Amniotic stem cell (primary cell): ENCODE measurements at places on chromosomes 1 and 21.

- peak; percentile 88 for DNase-seq
These were observed 12.5 kb upstream of the SPSB1 start for GRCh38 chr1:9280015-9280860.

GRCh38 chr1:14822493-14822892 lies 224.0 kb downstream of the KAZN start:
- no peak for DNase-seq

DNA sequence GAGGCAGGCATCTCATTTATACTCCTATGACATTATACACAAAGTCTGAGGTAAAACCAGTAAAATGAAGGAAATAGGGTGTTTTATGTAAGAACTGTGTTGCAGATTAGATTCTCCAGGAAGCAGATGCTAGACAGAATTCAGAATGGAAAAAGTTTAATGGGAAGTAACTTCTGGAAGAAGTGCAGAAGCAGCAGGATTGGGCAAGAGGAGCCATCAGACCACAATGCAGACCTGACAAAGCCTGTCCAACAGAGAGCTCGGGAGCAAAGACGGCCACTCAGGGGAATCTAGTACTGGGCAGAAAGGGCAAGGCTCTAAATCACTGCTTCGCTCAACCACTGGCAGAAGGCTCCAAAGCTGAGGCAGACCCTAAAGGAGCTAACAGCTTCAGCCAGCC lies 33.7 kb downstream of the FBXO42 start:
- no peak for DNase-seq

DNA sequence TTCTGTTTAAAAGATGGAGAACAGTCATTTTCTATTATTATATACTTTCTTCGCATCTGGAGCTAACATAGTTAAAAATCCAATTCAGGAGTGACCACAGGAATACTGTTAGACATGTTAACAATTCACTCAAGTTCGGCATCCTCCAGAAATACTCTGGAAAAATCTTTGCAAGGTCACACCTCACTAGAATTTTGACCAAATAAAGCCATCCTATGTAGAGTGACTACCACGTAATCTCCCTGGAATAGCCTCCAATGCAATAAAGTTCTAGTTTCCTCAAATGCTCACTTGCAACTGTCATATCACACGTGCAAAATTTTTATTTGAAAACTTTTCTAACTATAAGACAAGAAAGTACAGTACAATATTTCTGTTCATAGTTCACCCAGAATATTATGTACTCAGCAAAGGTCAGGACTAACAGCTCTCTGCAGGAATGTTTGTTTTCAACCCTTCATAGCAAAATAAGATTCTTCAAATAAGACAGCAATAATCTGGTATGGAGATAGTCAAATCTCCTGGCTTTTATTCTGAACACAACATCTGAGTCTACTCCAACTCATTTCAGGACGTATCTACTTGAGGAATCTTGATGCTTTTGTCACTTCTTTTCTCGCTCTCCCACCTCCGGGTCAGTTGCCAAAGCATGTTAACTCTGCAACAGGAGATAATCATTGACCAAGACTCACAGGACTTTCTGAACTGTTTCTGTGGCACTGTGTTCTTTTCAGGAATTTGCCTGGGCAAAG lies 82.6 kb downstream of the GDAP2 start:
- no peak for DNase-seq

DNA sequence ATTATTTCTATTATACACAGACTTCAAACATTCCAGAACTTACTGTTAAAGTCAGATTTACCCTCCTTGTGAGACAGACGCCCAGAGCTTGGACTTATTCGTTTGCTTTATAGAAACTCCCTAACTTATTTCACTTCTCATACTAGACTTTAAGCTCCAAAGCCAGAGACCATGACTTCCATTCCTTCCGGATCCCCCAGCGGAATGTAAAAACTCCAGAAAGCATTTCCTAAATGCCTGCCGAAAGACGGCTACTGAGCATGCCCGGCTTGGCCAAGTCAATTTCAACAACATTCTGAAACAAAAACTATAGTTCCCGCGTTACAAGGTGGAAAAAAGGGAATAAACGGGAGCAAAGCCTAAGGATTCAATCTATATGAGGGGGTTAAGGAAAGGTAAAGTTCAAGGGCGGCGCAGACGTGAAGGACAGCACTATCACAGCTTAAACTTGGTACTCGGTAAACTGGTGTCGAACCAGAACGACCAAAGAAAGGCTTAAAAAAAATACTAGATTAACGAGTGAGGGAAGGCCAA lies 1.1 kb downstream of the USP48 start:
- DNase-seq, result peak; percentile 32

GRCh38 chr1:245216366-245217115 lies 61.8 kb downstream of the KIF26B start:
- DNase-seq, result no peak

GRCh38 chr1:112957133-112957812 lies 1.3 kb upstream of the SLC16A1 start:
- peak; percentile 56 for DNase-seq

DNA sequence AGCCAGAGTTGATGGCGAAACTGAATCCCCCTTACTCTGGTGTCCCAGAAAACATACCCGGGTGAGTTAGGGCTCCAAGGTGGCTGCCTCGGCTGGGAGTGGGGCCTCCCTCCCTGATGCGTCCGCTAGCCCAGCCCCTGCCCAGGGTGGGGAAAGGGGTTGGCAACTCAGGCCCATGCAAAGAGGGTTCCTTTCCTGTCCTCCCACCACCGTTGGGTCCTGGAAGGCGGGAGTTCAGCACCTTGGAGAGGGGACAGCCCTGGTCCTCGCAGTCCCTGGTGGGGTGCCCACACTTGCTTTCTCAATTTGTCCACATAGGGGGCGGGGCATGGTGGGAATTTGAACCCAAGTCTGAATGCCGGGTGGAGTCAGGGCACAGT lies 6.1 kb downstream of the SRM start:
- DNase-seq, result no peak

DNA sequence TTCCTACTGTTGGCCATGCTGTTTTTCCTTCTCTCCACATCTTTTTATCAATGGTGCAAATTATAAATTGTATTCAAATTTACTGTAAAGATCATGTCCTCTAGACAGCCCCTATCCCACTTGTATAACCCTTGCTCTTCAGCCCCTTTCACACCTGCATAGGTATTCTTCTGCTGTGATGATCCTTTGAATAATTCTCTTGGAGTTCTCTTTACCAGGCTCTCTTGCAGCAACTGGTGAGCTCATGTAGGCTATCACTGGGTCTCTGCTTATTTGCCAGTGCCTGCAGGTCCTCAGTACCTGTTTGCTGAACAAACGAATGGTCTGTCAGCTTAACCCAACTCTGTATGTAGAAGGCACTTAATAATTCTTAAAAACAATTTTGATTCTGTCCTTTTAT lies 8.2 kb downstream of the PTPRC start:
- no peak for DNase-seq

GRCh38 chr1:114176366-114176765 lies 22.7 kb upstream of the SYT6 start:
- no peak for DNase-seq

GRCh38 chr1:17136936-17137335 lies 17.7 kb upstream of the PADI2 start:
- DNase-seq, result no peak

DNA sequence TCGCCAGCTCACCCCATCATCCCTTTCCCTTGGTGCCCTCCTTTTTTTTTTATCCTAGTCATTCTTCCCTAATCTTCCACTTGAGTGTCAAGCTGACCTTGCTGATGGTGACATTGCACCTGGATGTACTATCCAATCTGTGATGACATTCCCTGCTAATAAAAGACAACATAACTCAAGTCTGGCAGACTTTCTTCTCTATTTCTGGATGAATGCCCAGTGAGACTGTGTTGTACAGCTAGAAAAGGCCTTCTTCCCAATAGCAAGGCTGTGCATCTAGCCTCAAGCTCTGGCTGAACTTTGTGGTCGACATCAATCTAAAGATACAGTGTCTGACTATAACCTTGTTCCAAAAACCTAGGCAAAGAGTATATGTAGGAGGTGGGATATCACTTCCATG lies 6.4 kb downstream of the IL24 start:
- DNase-seq, result no peak

- no peak for DNase-seq
These were observed at the start of gene SLC22A15 for GRCh38 chr1:115976062-115976920. SLC22A15 (plus strand) TSS chr1:115976513; CDS start chr1:115976628, 115 bp downstream.

- DNase-seq, result no peak
These were observed 116.7 kb upstream of the F3 start for GRCh38 chr1:94658221-94658620.

DNA sequence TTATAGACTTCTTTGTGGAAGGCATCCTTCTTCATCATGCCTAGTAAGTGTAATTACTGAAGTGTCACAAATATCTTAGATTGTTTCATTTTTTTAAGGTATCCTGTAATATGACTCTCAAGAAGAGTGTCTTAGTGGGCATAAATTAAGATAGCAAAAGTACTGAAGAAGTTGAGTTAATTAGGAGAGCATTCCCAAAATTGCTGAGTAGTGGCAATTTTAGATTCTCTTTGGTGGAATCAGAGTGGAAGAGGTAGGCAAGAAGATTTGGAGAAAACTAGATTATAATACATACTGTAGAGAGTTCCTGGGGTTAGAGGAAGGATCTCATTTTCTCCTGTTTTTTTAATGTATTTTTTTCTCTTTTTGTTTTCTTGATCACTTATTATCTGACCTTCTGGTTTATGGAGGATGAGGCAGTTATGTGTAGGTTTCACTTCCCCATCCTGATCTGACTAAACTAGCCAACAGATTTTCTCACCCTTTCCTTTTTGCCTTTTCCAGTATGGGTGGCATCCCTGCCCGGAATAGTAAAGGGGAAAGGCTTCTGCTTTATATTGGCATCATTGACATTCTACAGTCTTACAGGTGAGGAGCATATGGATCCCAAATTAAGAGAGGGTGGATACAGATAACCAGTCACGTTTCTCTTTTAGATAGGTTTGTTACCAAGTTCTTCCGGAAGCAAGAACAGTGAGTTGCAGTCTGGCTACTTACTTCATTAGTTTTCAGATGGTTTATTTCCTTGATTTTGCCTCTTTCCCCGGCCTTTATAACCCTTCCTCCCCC lies 16.7 kb upstream of the PSMD4 start:
- DNase-seq, result no peak

- no peak for DNase-seq
These were observed 20.1 kb upstream of the GJA8 start for GRCh38 chr1:147882535-147882934.

DNA sequence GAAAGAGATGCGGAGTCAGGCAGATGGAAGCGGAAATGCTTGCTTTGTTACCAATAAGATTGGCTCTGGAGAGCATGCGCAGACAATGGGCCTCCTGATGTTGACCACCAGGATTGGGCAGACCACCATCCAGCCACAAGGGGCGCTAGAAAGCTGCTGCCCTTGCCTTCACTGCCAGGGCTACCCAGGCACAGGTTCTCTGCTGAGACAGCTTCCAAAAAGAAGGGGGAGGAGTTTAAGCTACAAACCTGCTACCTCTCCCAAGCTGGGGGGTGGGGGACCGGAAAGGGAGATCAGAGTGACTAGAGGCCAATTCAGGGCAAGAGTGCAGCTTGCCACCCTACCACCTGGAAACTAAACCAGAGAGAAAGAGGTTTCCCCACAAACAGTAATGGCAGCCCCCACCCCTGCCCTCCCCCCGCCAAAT lies 369.7 kb downstream of the RRAGC start:
- DNase-seq, result no peak

DNA sequence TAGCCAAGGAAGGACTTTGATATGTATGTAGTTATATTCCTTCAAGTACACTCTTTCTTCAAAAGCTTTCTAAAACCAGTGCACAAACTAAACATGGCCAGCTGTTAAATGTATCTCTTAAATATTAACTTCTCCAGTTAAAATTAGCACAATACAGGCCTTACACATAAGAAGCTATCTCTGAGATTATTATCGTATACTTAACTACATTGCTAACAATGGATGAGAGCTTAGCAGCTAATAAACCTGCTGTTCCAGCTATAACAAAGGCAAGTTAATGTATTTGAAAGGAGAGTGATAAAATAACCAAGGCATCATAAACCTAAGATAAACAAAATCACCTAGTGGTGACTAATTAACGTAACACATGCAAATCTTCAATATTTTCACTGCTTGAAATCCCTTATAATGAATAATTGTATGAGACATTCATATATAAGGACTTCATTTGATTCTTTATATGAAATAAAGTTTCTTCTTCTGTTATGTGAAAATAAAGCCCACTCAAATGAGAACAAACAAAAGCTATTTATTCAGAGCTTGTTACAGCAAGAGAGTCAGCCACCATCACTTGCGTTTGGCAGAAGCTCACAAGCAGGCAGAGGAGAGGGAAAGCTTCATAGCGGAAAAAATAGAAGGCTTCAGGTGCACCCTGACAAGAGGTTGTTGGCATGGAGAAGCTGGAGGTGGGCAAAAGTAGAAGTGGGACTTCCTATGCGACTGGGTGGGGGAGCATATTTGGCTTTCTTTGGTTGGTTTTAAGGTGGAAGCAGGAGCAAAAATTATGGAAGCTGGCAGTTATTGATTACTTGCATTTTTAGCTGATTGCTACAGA lies 274.1 kb upstream of the CHRM3 start:
- no peak for DNase-seq

GRCh38 chr1:52534928-52535764 lies 17.7 kb downstream of the TUT4 start:
- DNase-seq, result no peak

DNA sequence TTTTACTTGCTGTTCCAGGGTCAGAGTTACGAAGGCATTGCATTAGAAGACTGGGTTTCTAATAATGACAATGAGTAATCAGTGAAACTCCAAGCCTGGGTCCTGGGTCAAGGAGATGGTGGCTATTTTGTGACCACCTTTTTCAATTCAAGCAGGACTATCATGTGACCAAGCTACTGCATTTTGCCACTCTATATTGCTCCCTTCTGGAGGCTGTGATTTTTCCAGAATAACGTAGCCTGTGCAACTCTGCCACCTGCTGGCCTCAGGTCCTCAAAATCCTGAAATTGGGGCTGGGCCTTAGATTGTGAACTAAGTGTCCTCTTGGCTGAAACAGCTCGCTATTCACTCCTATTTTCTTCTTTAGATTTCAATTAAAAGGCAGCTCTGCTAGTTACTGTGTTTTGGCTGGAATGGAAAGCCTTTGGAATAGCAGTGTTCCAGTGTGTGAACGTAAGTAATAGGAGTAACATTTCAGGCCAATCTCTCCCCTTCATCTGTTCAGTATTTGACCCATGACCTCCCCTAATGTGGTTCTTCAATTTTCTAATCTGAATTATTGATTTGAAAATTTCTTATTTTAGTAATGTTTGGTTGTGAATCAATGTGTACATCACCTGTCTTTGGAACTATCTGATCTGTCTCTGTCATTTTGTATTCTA lies 52.9 kb upstream of the CD46 start:
- DNase-seq, result peak; percentile 45

GRCh38 chr1:22289307-22289995 lies 146.6 kb upstream of the WNT4 start:
- no peak for DNase-seq
